ENCODE measurements at places on chromosomes 2 and 18.
A peak's percentile ranks its signal among the peaks of the same experiment; 100 is the strongest.

GRCh38 chr2:120896901-120897300, 161.2 kb downstream of the GLI2 start:
- no peak for DNase-seq

GRCh38 chr18:63365876-63366212, 1.2 kb downstream of the KDSR start:
- DNase-seq = peak; percentile 41

DNA sequence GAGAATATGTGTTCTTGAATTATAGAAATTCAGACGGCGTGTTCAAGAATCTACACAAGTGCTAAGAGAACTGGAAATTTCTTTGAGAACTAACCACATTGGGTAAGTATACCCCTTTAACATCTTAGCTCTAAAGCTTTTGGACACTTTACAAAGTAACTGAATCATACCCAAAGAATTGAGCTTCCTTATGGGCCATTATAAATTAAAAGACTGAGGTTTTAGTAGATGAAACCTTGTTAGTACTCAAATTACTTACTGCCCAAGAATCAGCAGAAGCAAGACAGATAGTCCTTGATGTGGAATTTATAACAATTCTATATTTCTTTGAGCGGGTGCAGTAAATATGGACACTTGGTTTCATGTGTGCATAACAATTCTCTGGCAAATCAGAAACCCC, 168.3 kb downstream of the PRPF40A start:
- no peak for DNase-seq

DNA sequence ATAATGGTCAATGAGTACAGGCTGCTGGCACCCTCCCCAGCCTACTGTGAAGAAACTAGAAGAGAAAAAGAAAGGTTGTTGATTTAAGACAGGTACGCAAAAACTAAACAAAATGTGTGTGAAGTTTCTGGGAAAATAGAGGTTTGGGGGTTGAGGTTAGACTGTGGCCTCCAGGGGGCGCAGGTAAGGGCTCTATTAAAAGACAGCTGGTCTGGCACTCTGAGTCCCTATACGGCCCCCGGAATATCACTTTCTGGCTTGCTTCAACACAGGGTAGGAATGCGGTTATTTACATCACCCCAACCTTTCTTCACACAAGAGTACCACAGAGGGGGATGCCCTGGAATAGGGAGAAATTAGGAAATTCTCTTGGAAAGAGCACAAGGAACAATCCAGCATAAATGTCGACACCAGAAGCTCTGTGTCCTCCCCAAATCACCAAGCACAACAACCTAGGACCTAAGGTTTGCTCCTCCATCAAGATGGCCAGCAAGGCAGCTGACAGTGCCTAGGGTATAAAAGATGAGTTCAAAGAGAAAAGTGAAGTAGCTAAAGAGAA, 480.8 kb upstream of the KLHL29 start:
- DNase-seq = peak; percentile 4

DNA sequence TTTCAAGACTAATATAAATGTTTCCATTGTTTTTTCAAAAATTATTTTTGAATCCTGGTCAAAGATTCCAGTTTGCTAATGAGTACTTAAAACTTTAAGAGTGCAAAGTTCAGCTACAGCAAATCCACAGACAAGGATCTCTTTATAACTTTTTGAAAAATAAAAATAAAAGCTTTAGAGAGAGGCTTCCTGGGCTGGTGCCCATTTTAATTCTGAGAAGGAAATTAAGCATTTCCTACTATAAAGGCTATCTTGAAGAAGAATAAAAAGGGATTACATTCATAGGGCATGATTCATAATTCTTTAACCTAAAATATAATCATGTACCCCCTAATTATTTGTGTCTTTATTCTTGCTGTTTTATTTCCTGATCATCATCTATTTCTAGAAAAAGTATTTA, 38.2 kb downstream of the DNAJC10 start:
- no peak for DNase-seq

DNA sequence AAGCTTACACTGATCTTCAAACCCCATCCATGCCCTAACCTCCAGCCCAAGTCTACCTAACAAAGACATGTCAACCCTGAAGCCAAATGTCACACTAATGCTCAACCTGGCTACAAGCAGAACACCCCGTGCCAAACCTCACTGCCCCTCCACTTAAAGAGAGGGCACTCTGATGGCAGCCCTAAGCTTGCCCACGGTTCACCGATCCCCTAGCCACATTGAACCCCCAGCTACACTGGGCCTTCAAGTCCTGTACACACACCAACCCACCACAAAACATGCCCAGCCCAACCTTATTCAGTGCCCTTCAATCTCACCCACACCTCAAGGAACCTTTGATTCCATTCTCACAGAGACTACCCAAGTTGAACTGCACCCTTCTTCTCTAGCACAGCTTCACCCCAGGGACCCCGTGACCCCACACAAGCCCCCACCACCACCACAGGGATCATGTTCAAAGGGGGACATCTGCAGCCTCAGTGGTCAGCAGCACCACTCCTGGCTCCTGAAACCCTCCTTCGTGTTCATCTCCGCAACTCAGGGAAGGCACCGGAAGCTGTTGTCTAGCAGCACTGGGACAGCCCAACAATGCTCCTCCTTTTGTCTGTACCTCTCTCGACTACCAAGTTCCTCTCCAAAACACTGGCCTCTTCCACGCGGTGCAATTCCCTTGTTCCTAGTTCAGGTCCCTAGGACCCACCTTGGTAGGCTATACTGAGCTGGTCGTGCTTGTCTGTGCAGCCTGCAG, 218.8 kb downstream of the CYP26B1 start:
- no peak for DNase-seq

- DNase-seq = no peak
Measured at GRCh38 chr2:104774631-104775030, 79.3 kb upstream of the POU3F3 start.

- no peak for DNase-seq
Measured at GRCh38 chr2:70557171-70557838, 3.7 kb upstream of the TGFA start.

All from activated CD4-positive, alpha-beta T cell treated with anti-CD3 and anti-CD28 coated beads, Interleukin-10, Interleukin-2, amounts not matched to agents 100 ng/mL and 50 ng/mL, durations not matched to agents 16 hours and 8 hours (primary cell).